Natural killer cell (primary cell): ENCODE measurements at places on chromosomes 5 and 9. TPM values are rescaled to one million over a fixed set of nuclear protein-coding genes. Genes with fewer than 3 reads are reported as not detected.

DNA sequence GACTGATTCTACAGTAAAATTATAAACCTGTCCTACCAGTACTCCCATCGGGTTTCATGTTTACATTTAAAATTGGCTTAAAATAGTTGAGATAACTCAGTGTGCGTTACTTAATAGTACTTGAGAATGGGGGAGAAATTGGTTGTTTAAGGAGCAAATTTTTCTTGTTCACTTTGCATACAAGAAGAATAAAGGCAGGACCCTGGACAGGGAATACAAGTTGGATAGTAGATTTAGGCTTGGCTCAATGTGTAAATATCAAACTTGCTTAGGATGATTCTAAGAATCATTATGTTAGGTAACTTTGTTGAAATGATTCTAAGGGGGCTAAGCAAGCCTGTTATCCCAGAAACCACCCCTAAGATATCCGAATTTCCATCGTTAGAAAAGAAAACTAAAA is 448.4 kb upstream of the TLE4 start:
- DNase-seq: no peak

The TNIP1 gene
- 153 TPM for total RNA-seq

The TIMD4 gene
- 3.6 TPM for total RNA-seq

The MARVELD2 gene
- not detected for total RNA-seq

GRCh38 chr9:83299571-83299970 is 236.6 kb upstream of the RASEF start:
- DNase-seq: no peak

DNA sequence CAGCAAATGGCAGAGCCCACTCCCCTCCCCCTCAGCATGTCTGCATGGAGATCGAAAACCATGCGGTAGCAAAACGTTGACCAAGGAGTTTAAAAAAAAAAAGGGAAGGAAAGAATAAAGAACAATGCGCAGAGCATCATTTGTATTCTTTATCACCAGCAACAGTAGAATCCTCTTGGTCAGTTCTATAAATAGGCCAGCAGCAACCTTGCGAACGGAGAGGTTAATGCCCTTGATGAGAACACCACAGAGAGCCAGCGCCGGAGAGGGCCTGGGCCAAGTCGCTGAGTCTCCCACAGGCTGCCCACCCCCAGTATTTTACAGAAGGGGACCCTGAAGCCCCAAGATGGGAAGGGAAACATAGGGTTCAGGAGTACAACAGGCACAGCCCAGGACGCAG is 22.7 kb downstream of the WHRN start:
- no peak for DNase-seq

The OSMR gene
- total RNA-seq: not detected

- DNase-seq: no peak
Observed at GRCh38 chr9:109310486-109310901, 10.4 kb downstream of the EPB41L4B start.

- no peak for DNase-seq
Observed at GRCh38 chr5:177356746-177357145, 978 bp upstream of the RGS14 start.

- DNase-seq: no peak
Observed at GRCh38 chr5:107415762-107416161, 255.0 kb downstream of the EFNA5 start.

DNA sequence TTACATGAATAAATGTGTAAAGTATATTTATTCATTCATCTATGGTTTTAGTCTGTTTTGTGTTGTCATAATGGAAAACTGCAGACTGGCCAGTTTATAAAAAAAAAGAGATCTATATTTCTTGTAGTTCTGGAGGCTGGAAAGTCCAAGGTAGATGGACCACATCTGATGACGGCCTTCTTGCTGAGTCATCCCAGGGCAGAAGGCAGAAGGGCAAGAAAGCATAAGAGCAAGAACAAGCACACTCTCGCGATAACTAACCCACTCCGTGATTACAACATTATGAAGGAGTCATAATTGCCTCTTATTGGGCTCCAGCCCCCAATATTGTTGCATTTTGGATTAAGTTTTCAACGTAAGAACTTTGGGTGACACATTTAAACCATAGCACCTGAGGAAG is 180.4 kb upstream of the DAB2 start:
- no peak for DNase-seq

The TMEM215 gene
- total RNA-seq: not detected

- DNase-seq: no peak
Observed at GRCh38 chr5:43774881-43775399, 172.0 kb downstream of the NNT start.

- DNase-seq: no peak
Observed at GRCh38 chr5:123092696-123093095, 3.7 kb downstream of the PRDM6 start.

- DNase-seq: no peak
Observed at GRCh38 chr9:20729523-20729922, 45.5 kb downstream of the FOCAD start.

The SHISAL2B gene
- not detected for total RNA-seq

DNA sequence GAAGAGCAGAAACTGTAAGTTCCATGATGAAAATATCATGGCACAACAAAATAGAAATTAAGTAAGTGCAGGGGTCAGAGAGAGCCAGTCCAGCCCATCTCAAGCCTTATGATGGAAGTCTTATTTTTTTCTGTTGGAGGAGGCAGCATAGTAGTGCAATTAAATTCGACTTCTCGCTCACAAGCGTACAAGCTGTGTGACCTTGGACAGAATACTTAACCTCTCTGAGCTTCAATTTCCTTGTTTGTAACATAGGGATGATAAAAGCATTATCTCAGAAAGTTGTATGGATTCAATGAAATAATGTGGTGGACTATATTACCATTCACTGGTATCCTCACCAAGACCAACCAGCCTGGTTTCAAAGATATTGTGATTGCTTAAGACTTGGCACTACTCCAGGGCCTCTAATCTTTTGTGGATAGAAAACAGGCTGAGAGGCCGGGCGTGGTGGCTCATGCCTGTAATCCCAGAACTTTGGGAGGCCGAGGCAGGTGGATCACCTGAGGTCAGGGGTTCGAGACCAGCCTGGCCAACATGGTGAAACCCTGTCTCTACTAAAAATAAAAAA is 26.8 kb upstream of the MVB12B start:
- no peak for DNase-seq

- no peak for DNase-seq
Observed at GRCh38 chr5:3709717-3710348, 114.2 kb downstream of the IRX1 start.

GRCh38 chr5:140977003-140977402 is 10.7 kb downstream of the PCDHAC2 start:
- DNase-seq: no peak

DNA sequence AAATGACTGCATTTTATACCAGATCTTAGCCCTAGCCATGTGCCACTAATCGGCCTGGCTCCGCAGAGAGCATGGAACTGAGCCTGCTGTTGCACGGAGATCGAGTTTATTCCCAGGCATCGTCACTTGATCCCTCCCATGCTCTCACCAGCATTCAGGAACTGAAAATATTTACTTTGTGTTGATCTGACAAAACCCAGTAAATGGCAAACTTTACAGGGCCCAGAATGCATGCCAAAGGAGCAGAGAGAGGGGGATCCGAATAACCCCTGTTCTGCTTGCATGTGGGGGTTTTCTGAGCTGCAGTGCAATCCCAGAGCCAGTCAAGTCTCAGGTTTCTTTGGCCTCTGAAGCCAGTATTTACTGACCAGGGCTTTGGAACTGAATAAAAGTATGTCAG is 87.3 kb downstream of the GAS1 start:
- DNase-seq: no peak

GRCh38 chr9:110546411-110546871 is 33.1 kb downstream of the SVEP1 start:
- no peak for DNase-seq

The ZNF879 gene
- total RNA-seq: 4.2 TPM

DNA sequence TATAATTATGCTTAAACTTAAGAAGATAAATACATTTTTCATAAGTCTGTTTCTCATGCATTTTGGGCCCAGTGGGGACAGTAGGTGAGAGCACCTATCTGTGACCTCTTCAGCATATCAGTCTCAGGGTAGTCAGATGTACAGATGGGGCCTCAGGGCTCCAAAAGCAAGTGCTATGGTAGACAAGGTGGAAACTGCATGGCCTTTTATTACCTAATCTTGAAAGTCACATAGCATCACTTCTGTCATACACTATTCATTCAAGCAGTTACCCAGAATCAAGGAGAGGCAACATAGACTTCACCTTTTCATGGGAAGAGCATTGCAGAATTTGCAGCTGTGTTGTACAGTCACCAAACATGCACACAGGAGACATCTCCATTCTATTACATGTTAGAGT is 94.8 kb downstream of the SV2C start:
- DNase-seq: no peak

DNA sequence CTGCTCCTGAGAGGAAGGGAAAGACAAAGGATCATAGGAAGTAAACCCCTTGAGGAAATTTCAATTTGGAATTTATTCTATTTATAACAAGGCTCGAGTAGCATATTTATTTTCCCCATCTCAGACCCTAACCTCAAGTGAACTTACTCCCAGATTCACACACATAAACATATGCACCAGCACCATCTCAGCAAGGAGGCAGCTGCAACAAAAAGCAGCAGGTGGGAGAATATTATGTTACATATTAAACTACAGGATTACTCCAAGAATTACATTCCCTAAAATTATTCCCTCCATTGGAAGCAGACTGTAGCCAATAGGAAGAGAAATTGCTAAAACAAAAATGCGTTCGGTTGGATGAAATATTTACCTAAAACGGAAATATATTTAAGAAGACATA is 108.4 kb upstream of the PRSS3 start:
- no peak for DNase-seq
